ENCODE measurements at places on chromosomes 11 and 22. TPM values are rescaled to one million over a fixed set of nuclear protein-coding genes. Genes with fewer than 3 reads are reported as not detected.

The CD3E gene
- 7.2 TPM for polyA plus RNA-seq

DNA sequence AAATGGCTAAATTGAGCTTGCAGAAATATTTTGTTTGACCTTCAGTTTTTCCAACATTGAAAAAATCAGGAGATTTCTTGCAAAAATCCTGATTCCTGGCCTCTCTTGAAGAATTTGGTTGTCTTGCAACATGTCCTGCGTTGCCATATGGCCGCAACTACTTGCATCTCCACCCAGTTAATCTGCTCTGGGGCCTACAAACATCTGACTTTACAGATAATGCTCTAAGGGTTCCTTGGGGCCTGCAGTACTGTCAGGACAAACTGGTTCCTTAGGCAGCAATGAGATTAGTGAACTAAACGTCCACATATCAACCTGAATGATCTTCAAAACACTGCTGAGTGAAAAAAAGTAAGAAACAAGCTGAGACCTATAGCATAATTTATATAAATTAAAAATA is 36.6 kb upstream of the FEZ1 start:
- DNase-seq: no peak

- DNase-seq: no peak
Observed at GRCh38 chr22:47543447-47543846, 781.0 kb downstream of the TBC1D22A start.

GRCh38 chr11:13338019-13338426 is 60.4 kb downstream of the BMAL1 start:
- DNase-seq: peak; percentile 33

- no peak for DNase-seq
Observed at GRCh38 chr11:117466966-117467365, 139.3 kb downstream of the CEP164 start.

GRCh38 chr22:22770280-22770871 is 117.2 kb upstream of the IGLL5 start:
- DNase-seq: peak; percentile 69
